ENCODE measurements at places on chromosomes 3 and 15. TPM values are rescaled to one million over a fixed set of nuclear protein-coding genes. Genes with fewer than 3 reads are reported as not detected.

DNA sequence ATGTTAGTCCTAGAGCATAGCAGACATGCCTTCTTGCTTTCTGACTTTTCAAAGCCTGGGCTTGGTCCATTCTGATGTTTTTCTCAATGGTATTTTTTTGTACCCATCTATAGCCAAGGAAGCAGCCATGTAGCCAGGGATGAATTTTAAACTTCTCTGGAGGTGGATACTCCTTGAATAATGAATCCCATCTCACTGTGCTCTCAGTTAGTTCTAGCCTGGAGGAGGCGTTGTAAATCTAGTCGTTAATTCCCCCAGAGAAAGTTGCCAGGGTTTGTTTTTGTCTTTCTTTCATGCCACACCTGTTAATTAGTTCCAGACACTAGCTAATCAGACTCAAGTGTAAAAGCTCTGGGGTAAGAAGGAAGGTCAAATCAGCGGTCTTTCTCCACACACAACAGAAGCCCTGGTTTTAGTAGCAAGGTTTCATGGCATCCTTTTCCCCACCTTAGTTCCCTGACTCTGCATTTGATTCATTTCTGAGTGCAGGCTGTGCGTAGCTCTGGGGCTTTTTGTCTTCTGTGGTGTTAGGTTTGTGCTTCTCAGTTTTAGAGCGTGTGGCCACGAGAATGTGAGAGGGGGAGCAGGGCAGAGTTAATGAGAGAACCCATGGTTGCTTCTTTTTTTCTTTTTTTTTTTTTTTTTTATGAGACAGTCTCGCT is 19.7 kb downstream of the PTPRG start:
- no peaks in the 10 kb centered on the region for H3K36me3 ChIP-seq
- H3K4me3 ChIP-seq = no peak overlapping the region
- DNase-seq = no peak
- peak overlapping the region; percentile 53 for H3K27ac ChIP-seq
- H3K4me1 ChIP-seq = peaks cover 53% of the 10 kb centered on the region

GRCh38 chr3:136151219-136151618 is 44.9 kb downstream of the MSL2 start:
- no peak overlapping the region for H3K27ac ChIP-seq
- peaks cover 6% of the 10 kb centered on the region for H3K4me1 ChIP-seq
- no peak overlapping the region for H3K4me3 ChIP-seq
- DNase-seq = no peak
- no peaks in the 10 kb centered on the region for H3K27me3 ChIP-seq
- H3K36me3 ChIP-seq = peaks cover 8% of the 10 kb centered on the region

GRCh38 chr15:96349034-96349856 is 18.7 kb downstream of the NR2F2 start:
- 0 out of 2 replicates have a peak overlapping the region, but pooled peaks have one; percentile 20 for H3K4me3 ChIP-seq
- peaks cover 88% of the 10 kb centered on the region for H3K4me1 ChIP-seq
- no peaks in the 10 kb centered on the region for H3K36me3 ChIP-seq

- no peaks in the 10 kb centered on the region for H3K27me3 ChIP-seq
- no peak overlapping the region for H3K27ac ChIP-seq
- DNase-seq = no peak
- H3K4me1 ChIP-seq = no peaks in the 10 kb centered on the region
- no peaks in the 10 kb centered on the region for H3K36me3 ChIP-seq
Observed at GRCh38 chr15:70324001-70324974, 226.6 kb upstream of the TLE3 start.

- H3K27ac ChIP-seq = no peak overlapping the region
- no peak overlapping the region for H3K4me3 ChIP-seq
- H3K4me1 ChIP-seq = no peaks in the 10 kb centered on the region
- no peaks in the 10 kb centered on the region for H3K27me3 ChIP-seq
- DNase-seq = no peak
Observed at GRCh38 chr15:42108806-42109205, 14.4 kb upstream of the PLA2G4D start.

DNA sequence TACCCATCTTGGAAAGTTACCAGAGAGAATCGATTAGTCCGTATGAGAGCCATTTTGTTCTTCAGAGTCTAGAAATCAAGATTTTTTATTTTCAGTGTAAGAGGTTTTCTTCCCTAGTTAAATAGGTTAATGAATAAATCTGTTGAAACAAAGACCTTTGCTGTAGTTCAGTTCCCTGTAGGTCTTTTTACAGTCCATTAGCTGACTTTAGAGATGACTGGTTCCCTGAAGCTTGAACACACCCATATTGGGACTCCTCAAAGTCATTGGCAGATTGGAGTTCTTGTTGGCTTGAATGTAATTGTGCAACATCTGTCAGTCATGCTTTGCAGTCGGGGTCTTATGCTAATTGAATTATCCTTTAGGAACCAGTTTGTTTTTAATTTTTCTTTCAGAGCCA is 45.3 kb downstream of the SEMA6D start:
- no peak overlapping the region for H3K4me3 ChIP-seq
- no peaks in the 10 kb centered on the region for H3K4me1 ChIP-seq
- no peaks in the 10 kb centered on the region for H3K36me3 ChIP-seq
- H3K27ac ChIP-seq = no peak overlapping the region
- H3K27me3 ChIP-seq = no peaks in the 10 kb centered on the region
- no peak for DNase-seq

DNA sequence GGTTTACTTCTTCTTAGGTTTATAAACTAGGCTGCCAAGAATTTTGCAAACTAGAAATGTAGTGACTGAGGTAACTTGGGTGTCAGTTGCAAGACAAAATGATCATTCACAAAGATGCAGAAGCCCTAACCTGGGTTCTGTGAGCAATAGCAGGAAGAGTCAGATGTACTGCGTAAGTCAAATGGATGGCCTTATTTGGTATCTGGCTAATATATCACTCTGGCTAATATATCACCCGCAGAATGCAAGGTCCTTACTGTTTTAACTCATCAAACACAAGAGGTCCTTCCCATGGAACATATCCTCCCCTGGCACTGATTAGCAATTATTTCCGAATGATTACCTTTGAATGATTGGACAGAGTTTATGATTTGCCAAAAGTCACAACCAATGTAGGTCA is 37.4 kb downstream of the RBMS3 start:
- H3K27me3 ChIP-seq = no peaks in the 10 kb centered on the region
- no peak for DNase-seq

DNA sequence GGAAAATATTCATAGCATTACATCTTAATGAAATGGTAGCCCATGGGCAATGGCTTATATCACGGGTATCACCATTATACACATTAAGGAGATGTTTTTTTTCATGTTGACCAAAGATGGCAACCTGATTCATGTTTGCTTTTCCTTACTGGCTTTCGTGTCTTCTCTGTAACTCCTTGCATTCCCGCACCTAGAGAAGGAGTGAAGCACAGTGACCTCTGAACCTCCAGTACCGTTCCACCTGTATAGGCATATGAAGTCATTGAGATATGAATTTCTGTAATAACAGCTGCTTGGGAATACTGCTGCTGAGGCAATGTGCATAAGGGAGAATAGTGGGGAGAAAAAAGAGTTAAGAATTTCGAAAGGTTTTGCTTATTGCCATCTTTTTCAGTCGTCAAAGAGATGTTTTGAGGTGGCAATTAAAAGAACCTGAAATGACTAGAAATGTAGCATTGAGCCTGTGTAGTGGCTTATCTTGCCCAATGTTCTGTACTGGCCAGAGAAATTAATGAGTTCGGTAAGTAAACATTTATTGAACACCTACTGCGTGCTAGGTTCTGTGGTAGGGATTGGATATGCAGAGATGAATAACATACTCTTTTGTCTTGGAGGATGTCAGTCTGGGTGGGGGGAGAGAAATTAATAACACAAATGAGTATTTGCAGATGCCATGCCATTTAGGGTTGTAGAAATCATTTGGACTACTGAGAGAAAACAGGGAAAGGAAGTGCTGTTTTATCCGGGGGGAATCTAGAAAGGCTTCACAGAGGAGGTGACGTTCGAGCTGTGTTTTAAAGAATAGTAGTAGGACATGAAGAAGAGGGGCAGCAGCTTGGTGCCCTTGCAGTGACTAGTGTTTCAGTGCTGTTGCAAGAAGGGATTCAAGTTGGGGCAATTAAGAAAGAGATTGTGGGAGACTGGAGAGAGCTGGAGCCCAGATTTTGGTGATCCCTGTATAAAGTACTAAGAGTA is 2.5 kb downstream of the FEM1B start:
- peak; percentile 44 for DNase-seq
- no peak overlapping the region for H3K27ac ChIP-seq
- H3K27me3 ChIP-seq = no peaks in the 10 kb centered on the region
- H3K4me1 ChIP-seq = peaks cover 50% of the 10 kb centered on the region

- DNase-seq = no peak
- no peaks in the 10 kb centered on the region for H3K36me3 ChIP-seq
- H3K4me3 ChIP-seq = no peak overlapping the region
- H3K27ac ChIP-seq = no peak overlapping the region
Observed at GRCh38 chr3:67976663-67977062, 322.3 kb upstream of the SUCLG2 start.

GRCh38 chr3:170741756-170742529 is 128.1 kb downstream of the RPL22L1 start:
- H3K27ac ChIP-seq = no peak overlapping the region
- no peaks in the 10 kb centered on the region for H3K4me1 ChIP-seq
- no peaks in the 10 kb centered on the region for H3K27me3 ChIP-seq
- no peaks in the 10 kb centered on the region for H3K36me3 ChIP-seq

DNA sequence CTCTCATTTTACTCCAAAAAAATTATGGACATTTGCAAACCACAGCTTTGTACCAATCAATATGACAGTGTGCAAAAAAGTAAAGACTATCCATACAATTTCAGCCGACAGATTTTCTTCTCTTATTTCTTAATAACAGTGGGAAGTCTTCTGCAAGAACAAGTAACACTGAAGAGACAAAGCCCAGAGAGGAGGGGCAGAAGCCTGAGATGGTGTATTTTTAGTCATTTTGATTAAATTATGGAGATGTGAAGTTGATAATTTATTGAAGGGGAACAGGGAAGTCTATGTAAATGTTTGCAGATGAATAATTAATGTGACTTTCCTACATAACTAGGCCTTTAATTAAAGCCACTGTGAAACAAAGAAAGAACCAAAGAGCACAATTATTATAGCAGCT is 45.7 kb upstream of the IGSF11 start:
- no peak overlapping the region for H3K4me3 ChIP-seq
- no peaks in the 10 kb centered on the region for H3K27me3 ChIP-seq
- H3K36me3 ChIP-seq = no peaks in the 10 kb centered on the region
- DNase-seq = no peak
- no peaks in the 10 kb centered on the region for H3K4me1 ChIP-seq

- H3K27ac ChIP-seq = no peak overlapping the region
- no peaks in the 10 kb centered on the region for H3K36me3 ChIP-seq
- H3K4me3 ChIP-seq = no peak overlapping the region
- peak; percentile 32 for DNase-seq
- no peaks in the 10 kb centered on the region for H3K4me1 ChIP-seq
Observed at GRCh38 chr3:161163297-161163696, 57.8 kb upstream of the NMD3 start.

DNA sequence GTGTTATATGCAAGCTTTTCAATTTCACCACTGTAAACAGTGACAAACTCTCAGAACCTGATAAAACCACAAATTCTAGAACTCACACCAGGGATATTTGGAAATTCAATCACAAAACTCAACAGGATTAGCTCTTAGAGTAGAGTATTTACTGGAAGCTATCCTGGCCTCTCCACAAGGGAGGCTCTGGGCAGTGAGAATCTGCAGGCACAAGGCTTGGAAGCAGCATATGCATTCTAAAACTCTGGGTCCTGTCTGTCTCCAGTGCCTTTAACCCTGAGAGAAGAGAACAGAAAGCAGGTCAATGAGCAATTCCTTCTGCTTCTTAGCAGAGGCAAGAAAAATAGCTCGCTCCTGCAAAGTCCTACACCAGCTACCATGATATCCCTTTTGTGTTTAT is 23.4 kb downstream of the PLSCR4 start:
- DNase-seq = peak; percentile 8
- H3K36me3 ChIP-seq = no peaks in the 10 kb centered on the region
- H3K4me3 ChIP-seq = no peak overlapping the region
- H3K27ac ChIP-seq = peak overlapping the region; percentile 24
- H3K4me1 ChIP-seq = no peaks in the 10 kb centered on the region

DNA sequence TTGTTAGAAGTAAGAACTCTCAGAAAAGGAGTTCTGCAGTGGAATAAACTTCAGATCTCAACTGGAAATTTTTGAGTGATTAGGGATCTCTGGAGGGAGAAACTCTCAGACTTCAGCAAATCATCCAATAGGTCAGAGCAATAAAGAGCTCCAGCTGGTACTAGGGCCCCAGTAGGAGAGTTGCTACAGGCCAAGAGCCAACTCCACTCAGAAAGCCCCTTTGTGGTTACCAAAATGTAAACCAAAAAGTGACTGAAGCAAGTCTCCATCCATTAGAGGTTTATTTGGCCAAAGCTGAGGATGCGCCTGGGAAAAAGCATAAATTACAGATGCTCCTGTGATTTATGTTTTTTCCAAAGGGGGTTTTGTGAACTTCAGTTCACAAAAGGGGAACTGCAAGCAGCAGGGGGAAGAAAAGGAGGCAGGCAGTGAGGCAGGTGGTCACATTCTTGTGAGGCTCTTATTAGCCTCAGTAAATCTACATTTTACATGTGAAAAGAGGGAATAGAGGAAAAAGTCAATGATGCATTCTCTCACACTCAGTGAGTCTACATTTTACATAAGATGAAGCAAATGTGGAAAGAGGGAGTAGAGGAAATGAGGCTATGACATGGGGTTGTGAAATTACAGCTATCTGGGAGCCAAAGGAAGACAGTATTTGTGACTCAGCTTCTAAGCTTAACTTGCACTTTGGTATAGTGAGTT is 92.4 kb upstream of the DAZL start:
- DNase-seq = peak; percentile 52
- peak overlapping the region; percentile 90 for H3K27ac ChIP-seq
- no peaks in the 10 kb centered on the region for H3K27me3 ChIP-seq
- peak overlapping the region; percentile 20 for H3K4me3 ChIP-seq
- H3K4me1 ChIP-seq = peaks cover 23% of the 10 kb centered on the region
- no peaks in the 10 kb centered on the region for H3K36me3 ChIP-seq

CCR9 gene
- not detected for total RNA-seq

UPK1B gene
- 0.66 TPM for total RNA-seq

SPSB4 gene
- total RNA-seq = 25.9 TPM

NOP10 gene
- 417 TPM for total RNA-seq

TIMP4 gene
- 16.1 TPM for total RNA-seq

SAMD7 gene
- total RNA-seq = not detected

All from GM23338 (cell line).